Naive thymus-derived CD8-positive, alpha-beta T cell (primary cell): ENCODE measurements at places on chromosomes 7 and 10. TPM values are rescaled to one million over a fixed set of nuclear protein-coding genes. Genes with fewer than 3 reads are reported as not detected.

GRCh38 chr10:112230325-112230988, 46.9 kb upstream of the GPAM start:
- no peak for DNase-seq

DNA sequence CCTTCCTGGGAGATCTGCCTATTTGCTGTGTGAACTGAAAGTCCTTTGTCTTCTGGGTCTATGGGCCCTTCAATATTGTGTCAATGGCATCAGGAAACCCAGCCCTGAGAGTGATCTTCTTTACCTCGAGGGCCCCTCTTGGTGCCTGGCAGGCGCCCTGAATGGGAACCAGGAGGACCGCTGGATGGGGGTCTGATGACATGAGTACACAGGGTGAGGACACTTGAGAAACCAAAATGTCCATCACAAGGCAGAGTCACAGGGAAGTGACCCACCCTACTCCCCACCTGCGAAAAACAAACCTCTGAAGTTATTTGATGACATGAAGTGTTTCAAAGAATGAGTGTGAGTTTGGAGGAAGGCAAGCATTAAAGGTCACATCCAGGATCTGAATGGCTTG, 17.3 kb downstream of the SFTPA1 start:
- DNase-seq = no peak

GRCh38 chr10:86315549-86315942, 51.0 kb downstream of the GRID1 start:
- no peak for DNase-seq

GRCh38 chr10:28879875-28880682, 202.8 kb downstream of the BAMBI start:
- no peak for DNase-seq

DNA sequence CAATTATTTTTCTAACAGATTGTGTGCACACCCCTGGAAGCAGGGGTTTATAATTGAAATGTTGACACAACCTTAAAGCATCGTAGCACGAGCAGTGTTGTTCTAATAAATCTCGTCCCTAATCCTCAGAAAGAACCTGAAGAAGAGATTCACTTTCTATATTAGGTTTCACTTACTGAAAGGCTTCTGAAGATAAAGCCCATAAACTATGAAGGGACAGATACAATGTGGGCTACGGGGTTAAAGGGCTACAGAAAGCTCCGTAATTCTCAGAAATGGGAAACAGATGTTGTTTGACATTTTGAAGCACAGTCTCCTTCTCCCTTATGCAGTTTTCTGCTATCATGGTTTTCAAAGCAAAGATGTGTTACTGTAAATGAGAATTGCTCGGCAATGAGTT, 479.6 kb downstream of the GATA3 start:
- no peak for DNase-seq

GRCh38 chr7:40833888-40834234, 699.1 kb downstream of the SUGCT start:
- DNase-seq = no peak

DNA sequence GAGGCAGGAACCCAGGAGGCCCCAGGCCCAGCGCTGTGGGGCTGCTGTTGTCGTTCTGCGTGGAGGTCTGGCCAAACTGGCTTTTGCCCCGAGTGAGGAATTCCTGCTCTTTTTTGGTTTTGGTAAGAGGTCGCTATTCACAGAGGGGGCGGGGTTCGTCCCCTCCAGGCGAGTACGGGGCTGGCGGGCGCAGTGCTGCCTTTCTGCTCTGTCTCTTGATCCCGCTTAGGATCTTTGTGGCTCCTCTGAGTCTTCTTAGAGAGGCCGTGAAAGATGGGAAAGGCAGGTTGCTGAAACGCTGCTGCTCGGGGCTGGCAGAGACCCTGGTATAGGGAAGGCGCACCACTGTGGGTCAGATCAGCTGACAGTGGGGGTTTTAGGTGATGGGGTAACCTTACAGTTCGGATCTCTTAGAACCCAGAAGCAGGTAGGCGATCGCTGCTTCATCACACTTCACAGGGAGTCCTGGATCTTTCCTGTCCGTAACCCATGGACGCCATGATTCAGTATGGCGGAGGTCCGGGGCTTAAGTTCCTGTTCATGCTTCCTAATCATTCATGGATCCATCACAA, 136.7 kb downstream of the KIF20B start:
- DNase-seq = no peak

DNA sequence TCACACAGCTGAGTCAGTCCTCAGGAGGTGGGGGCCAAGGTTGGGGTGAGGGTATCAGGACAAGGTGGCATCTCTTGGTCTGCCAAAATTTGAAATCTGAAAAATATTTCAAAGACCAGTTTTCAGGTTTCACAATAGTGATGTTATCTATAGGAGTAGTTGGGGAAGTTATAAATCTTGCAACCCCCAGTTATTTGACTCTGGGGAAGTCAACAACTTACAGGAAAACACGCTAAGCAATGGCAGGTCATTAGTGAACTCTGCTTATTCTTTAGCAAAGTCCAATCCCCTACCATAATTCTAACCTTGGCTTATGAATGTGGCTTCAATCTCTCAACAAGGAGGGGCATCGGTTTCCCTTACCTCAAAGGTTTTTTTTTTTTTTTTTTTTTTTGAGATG, 94.9 kb downstream of the MARCHF5 start:
- no peak for DNase-seq

DNA sequence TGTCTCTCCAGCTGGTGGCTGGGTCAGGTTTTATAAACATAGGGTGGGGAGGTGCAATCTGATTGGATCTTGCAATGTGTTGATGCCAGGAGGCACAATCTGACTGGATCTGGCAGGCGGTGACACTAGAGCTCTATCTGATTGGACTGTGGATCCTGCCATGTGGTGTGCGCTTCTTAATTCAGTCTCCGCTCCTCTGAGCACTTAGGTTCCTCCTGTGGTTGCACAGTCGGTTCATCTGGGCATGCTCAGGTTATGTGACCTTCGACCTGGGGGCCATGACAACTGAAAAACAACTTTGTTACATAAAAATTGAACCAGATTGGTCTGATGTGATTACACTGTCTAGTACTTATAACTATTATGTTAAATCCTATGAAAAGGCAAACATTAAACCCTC, 127.1 kb upstream of the SVIL start:
- DNase-seq = no peak

- DNase-seq = no peak
Observed at GRCh38 chr7:88523645-88524044, 217.0 kb upstream of the STEAP4 start.

CNNM1 gene
- total RNA-seq = 0.49 TPM

PNLIPRP2 gene
- total RNA-seq = not detected

PODXL gene
- 0.57 TPM for total RNA-seq

CCDC172 gene
- total RNA-seq = not detected

SVOPL gene
- not detected for total RNA-seq
